ENCODE measurements at places on chromosomes 1 and 21.
A peak's percentile ranks its signal among the peaks of the same experiment; 100 is the strongest.

DNA sequence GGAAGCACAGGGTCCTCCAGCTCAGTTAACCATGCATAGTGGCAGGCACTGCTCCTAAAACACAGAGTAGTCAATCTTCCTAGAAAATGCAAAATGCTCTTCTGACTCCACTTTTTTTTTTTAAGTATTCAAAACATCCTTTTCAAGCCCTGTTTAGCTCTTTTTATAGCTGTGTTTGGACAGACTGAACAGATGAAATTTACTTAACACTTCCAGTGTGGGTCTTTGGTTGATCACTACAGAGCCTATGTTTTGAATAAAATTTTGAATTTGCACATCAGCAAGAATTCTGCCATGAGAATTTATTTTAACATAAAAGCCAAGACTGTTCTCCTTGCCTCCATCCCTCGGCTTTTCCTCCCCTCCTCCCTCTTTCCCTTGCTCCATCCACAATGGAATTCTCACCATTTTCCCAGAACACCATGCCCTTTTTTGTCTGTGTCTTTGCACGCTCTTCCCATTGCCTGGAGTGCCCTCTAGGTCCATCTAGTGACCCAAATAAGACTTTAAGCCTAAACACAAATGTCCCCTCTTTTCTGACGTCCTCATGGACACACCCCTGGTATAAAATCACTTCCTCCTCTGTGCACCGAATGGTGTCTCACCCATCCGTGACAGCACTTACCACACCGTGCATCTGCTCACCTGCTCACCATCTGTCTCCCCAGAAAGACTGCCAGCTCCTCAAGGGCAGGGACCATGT lies 24.0 kb upstream of the CPT2 start:
- peak; percentile 74 for DNase-seq

GRCh38 chr21:44617071-44617501 lies 5.2 kb downstream of the KRTAP10-8 start:
- no peak for DNase-seq

- no peak for DNase-seq
Measured at GRCh38 chr1:58447042-58447441, 99.5 kb downstream of the OMA1 start.

DNA sequence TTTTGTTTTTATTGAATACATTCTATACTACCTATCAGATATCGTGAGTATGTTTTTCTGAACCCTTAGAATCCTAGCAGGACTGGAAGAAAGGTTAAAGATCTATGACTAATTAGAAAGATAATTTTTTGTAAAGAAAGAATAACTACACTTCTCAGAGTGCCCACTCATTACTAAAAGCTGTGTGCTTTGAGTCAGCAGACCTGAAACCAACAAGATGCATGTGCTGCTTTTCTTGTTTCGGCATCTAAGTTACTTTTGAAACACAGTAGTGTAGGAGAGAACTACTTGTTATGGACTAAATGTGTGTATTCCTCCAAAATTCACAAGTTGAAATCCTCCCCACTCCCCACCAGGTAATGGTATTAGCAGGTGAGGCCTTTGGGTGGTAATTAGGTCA lies 127.8 kb upstream of the ESRRG start:
- DNase-seq, result no peak

- no peak for DNase-seq
Measured at GRCh38 chr21:45516071-45516670, 26.1 kb downstream of the SLC19A1 start.

GRCh38 chr1:23646541-23646940 lies 45.1 kb upstream of the RPL11 start:
- DNase-seq, result no peak

- DNase-seq, result no peak
Measured at GRCh38 chr21:17949421-17949820, 130.3 kb upstream of the C21orf91 start.

DNA sequence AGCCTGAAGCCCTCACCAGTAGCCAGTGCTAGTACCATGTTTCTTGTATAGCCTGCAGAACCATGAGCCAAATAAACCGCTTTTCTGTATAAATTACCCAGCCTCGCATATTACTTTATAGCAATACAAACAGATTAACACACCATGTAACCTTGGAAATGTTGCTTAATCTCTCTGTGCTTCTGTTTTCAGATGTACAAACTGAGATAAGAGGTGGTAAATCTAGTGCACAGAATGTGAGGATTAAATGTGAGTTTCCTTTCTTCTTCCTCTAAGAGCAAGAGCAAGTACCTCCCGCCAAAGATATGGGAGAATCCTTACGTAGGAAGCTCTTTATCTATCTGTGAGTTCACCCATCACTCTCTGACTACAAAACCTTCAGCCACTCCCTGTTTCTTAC lies 128.4 kb downstream of the HIVEP3 start:
- DNase-seq, result no peak

DNA sequence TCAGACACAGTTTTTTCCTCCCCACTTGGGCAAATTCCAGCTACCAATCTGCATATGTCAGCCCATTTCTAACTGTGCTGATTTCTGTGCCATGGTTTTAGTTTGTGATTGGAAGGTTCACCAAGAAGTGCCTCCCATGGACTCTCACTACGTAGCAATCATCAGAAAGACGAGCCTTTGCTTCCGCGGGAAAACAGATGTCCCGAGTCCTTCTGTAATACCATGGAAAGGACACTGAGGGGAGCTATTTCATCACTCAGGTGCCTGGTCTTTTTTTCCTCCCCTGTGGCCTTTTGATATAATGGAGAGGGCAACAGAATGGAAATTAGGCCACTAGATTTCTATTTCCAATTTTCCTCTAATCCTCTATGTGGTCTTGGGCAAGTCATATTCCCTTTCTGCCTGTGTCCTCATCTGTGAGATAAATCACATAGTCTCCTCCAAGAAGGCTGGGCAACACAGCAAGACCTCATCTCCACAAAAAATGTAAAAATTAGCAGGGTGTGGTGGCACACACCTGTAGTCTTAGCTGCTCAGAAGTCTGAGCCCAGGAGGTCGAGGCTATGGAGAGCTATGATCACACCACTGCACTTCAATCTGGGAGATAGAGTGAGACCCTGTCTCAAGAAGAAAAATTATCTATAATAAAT lies 24.8 kb downstream of the LEMD1 start:
- DNase-seq, result peak; percentile 74

- DNase-seq, result no peak
Measured at GRCh38 chr1:57007948-57008347, 42.1 kb upstream of the C8B start.

- DNase-seq, result no peak
Measured at GRCh38 chr1:71882637-71883036, 399.7 kb downstream of the NEGR1 start.

GRCh38 chr1:45516465-45516864 lies 5.2 kb downstream of the PRDX1 start:
- no peak for DNase-seq

DNA sequence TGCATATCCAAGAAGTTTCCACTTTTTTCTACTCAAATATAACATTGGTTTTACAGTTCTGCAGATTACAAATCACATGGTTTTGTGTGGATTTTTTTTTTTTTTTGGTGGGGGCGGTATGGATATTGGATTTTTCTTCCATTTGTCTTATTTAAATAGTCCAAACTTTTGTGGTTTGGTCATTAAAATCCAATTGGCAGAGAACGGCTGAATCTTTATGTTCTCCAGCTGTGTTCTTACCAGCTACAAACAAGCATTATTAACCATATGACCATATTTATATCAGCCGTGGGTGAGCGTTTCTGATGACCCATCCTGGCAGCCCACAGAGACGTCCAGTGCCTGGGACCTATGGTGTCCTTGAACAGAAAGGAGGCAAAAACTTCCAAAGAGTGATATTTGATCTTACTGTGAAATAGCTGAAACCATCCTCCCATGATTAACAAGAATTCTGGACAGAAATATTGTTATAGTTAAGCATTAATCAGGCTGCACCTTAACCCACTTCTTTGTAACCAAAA lies 200.4 kb downstream of the LYPLAL1 start:
- no peak for DNase-seq

GRCh38 chr1:63414691-63415365 lies 47.4 kb downstream of the ALG6 start:
- no peak for DNase-seq

GRCh38 chr1:150514913-150515327 lies 632 bp upstream of the FALEC start:
- no peak for DNase-seq

DNA sequence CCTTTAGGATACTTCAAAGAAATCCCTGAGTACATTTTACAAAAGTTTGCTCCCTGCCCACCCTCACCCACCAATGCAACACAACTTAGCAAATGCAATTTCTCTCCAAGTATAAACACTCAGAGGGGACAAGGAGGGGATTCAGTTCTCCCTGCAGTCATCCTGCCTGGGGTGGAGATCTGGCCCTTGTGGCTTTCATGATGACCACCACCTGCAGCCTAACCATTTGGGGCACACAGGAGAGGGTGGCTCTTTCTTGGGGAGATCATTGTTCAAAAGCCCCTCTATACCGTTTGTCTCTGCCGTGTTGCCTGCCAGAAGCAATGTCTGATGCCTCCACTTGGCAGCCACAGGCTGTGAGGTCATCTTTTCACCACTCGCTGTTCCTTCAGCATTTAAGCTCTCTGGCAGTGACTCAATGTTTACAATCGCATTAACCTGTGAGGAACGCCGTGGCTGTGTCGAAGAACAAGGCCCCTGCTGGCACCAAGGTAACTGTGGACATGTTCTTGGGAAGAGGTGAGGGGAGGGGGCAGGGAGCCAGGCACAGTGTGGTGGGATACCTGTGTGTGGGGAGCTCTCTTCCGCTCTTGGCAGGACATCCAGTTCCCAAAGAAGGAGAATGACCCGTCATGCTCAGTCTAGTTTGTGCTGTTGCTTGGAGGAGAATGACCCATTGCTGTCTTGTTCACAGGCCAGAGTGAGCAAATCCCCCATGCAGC lies 103.9 kb upstream of the DUSP10 start:
- DNase-seq, result no peak

DNA sequence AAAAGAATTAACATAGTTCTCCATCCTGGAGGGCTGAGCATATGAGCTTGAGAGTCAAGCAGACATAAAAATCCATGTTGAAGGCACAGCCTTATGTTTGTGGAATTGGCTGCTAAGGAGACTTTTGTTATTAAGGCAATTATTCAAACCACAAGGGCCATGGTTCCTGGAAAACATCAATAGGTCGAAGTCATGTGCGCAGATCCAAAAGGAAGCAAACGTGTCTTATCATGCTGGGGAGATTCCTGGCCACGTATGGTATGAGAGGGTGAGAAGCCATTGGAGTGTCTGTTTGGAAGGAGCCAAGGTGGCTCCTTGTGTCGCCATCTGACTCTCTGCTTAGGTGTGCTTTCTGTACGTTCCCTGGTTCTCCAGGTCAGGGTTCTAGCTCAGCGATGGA lies 61.8 kb upstream of the COA6 start:
- DNase-seq, result no peak

DNA sequence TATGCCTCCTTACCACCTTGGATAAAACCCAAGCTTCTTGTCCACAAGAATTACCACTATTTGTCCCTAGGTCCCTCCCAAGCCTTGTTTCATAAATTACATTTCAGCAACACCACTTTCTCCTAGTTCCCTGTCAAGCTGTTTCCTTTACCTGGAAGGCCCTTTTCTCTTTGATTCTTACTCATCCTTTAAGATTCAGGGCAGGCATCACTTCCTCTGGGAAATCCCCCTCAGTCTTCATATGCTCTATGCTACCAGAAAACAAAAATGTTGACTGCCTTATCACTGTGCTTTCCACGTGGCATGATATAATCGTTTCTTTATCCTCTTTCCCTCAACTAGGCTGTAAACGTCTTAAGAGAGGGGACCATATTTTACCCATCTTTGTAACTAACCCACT lies 102.7 kb downstream of the LYST start:
- DNase-seq, result no peak

GRCh38 chr1:67135354-67135753 lies 584 bp upstream of the C1orf141 start:
- no peak for DNase-seq

DNA sequence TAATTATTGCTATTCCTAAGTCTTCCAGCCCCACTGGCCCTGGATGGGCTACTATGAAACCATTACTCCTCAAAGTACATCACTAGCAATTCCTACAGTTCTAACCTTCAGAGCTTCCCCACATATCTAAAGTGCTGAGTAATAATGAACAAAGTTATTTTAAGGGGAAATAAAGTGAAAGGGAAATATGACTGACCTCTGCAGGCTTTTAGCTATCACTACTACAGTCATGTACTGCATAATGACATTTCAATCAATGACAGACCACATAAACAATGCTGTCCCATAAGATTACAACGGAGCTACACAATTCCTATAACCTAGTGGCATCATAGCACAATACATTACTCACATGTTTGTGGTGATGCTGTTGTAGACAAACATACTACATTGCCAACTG lies 32.5 kb upstream of the ASPM start:
- DNase-seq, result peak; percentile 29

- DNase-seq, result no peak
Measured at GRCh38 chr21:25890001-25890400, 155.2 kb downstream of the GABPA start.

GRCh38 chr1:183291802-183292514 lies 105.9 kb downstream of the LAMC2 start:
- no peak for DNase-seq

DNA sequence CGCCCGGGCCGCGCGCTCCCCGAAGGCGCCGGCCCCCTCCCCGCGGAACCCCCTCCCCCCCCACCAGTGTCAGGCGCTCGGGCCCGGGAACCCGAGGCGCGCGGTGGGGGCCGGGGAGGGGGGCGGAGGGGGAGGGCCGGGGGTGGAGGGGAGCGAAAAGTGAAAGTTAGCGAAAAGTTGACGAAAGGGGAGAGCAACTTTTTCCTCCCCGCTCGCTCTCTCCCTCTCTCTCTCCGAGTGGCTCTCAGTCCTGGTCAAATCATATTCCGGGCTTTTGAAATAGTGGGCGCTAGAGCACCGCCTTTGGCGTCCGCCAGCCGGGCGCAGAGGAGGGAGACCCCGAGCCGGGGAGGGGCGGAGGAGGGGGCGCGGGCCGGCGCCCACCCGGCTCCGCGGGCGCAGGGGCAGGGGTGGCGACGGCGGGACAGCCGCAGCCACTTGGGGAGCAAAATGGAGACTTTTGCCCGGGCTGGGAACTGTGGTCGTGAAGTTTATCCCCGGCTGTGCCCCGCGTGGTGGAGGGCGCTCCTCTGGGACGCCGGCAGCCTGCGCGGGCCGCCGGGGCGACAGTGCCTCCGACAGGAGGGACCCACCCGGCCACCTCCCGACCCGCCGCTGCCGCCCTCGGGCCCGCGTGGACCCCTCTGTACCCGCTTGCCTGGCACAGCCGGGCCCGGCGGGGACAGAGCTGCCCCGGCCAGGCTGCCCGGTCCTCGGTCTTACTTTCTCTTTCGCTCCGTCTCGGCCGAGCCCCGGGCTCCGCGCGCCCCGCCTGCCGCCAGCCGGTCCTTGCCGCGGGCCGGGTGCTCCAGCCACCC lies 697 bp downstream of the PRDM16 start:
- DNase-seq, result no peak

DNA sequence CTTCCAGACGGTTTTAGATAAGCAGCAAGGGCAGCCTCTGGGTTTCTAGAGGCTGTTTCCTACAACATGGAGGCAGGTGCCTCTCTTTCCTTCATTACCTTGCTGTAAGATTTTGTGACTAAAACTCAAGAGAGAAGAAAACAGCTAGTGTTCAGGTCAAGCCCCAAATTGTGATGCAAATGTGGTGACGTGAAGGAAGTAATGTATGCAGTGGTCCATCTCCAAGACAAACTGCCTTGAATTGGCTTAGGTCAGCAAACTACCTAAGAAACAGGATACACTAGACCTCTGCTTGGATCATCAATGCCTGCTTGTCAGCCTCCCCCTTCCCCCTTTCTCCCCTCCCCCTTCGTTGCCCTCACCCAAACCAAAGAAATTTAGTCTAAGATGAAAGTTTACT lies 28.9 kb upstream of the RIPK4 start:
- no peak for DNase-seq

- DNase-seq, result peak; percentile 59
Measured at GRCh38 chr1:51569284-51570062, 47.4 kb upstream of the OSBPL9 start.

- no peak for DNase-seq
Measured at GRCh38 chr1:214464445-214465287, 86.7 kb downstream of the PTPN14 start.
